Neuronal stem cell (in vitro differentiated cells): ENCODE measurements at places on chromosomes 6 and 20.

GRCh38 chr20:11032611-11033010 lies 358.8 kb upstream of the JAG1 start:
- no peak for DNase-seq
- H3K27me3 ChIP-seq = no peaks in the 10 kb centered on the region
- no peaks in the 10 kb centered on the region for H3K36me3 ChIP-seq
- H3K4me1 ChIP-seq = no peaks in the 10 kb centered on the region
- no peak overlapping the region for H3K27ac ChIP-seq
- no peak overlapping the region for H3K4me3 ChIP-seq

- H3K27me3 ChIP-seq = no peaks in the 10 kb centered on the region
- no peak for DNase-seq
- no peak overlapping the region for H3K4me3 ChIP-seq
- no peaks in the 10 kb centered on the region for H3K4me1 ChIP-seq
- no peaks in the 10 kb centered on the region for H3K36me3 ChIP-seq
Measured at GRCh38 chr6:127950566-127951145, 49.8 kb upstream of the THEMIS start.

DNA sequence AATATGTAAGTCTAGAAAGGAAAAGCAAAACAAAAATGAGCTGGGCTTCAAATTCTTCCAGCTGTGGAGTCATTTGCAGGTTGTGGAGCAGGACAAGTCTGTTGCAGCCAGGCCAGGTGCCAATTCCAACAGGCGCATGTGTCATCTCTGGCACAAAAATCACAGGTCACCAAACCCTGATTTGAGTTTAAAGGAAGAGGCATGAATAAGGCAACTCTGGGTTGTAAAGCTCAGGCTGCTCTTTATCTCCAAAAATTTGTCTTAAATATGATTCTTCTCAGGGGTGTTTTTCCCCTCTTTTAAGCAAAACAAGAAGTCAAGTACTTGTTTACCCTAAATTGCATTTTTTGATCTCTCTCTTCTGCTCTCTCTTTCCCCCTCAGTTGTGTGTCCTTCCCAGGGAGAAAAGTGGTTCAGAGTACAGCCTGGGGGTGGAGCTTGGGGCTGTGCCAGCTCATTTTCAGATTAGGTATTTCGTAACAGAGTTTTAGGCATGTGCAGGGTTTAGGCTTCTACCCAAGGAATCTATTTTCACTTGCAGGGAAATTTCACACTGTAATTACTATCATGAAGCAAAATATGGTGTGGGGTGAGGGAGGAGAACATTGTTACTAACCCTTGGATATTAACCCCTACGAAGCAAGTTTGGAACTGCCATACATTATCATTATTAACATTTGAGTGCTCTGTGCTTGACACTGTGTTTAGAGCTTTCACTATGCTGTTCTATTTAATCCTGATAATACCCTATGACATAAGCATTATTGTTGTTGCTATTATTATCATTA lies 8.3 kb upstream of the NCOA3 start:
- peaks cover 6% of the 10 kb centered on the region for H3K4me1 ChIP-seq
- no peak for DNase-seq

DNA sequence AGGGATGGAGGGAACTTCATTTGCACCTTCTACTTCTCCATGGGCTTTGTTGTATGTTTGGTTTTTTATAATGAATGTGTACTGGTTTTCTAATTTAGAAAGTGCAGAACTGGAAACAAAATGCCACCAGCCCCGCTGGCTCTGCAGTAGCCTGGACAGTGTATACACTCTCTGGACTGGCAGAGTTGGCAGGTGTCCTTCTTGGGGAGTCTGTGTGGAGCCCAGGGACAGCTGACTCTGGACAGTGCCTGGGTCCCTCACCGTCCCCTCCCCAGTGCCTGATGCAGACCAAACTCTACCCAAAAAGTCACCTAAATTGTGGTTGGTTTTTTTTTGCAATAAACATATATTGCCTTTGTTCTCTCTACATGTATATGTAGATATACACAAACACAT lies 91.0 kb downstream of the SLC2A10 start:
- H3K27ac ChIP-seq = no peak overlapping the region
- no peaks in the 10 kb centered on the region for H3K36me3 ChIP-seq
- no peak overlapping the region for H3K4me3 ChIP-seq
- peaks cover 1% of the 10 kb centered on the region for H3K4me1 ChIP-seq
- no peaks in the 10 kb centered on the region for H3K27me3 ChIP-seq

GRCh38 chr6:131125431-131125830 lies 9.8 kb upstream of the AKAP7 start:
- DNase-seq = no peak
- H3K27me3 ChIP-seq = no peaks in the 10 kb centered on the region
- H3K4me1 ChIP-seq = peaks cover 4% of the 10 kb centered on the region
- no peak overlapping the region for H3K4me3 ChIP-seq
- no peaks in the 10 kb centered on the region for H3K36me3 ChIP-seq

- no peak for DNase-seq
- H3K4me1 ChIP-seq = no peaks in the 10 kb centered on the region
- H3K27ac ChIP-seq = no peak overlapping the region
- H3K4me3 ChIP-seq = no peak overlapping the region
Measured at GRCh38 chr20:34468951-34469350, 47.3 kb upstream of the DYNLRB1 start.

GRCh38 chr6:168563656-168564055 lies 122.7 kb downstream of the SMOC2 start:
- H3K4me1 ChIP-seq = no peaks in the 10 kb centered on the region
- H3K27me3 ChIP-seq = no peaks in the 10 kb centered on the region
- no peaks in the 10 kb centered on the region for H3K36me3 ChIP-seq
- H3K27ac ChIP-seq = no peak overlapping the region
- no peak for DNase-seq

DNA sequence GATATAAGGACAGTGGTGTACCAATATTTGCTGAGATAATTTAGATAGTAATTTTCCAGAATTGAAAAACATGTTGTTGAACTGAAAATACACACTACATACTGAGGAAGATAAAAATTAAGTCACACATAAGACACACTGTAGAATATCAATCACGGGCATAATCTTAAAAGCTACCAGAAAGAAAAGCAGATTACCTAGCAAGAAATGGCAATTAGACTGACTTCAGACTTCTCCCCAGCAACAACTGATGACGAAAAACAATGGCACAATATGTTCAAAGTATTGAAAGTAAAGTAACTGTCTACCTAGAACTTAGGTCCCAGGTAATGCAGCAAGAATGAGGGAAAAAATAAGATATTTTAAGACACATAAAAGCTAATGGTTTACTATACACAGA lies 46.5 kb downstream of the NOL7 start:
- H3K36me3 ChIP-seq = peaks cover 6% of the 10 kb centered on the region
- no peaks in the 10 kb centered on the region for H3K4me1 ChIP-seq
- no peak overlapping the region for H3K4me3 ChIP-seq
- H3K27ac ChIP-seq = no peak overlapping the region

- no peak overlapping the region for H3K27ac ChIP-seq
- no peaks in the 10 kb centered on the region for H3K4me1 ChIP-seq
- H3K36me3 ChIP-seq = no peaks in the 10 kb centered on the region
Measured at GRCh38 chr6:31485055-31485454, 12.9 kb upstream of the MICB start.

- no peaks in the 10 kb centered on the region for H3K27me3 ChIP-seq
- H3K4me1 ChIP-seq = peaks cover 2% of the 10 kb centered on the region
- no peak for DNase-seq
- no peak overlapping the region for H3K4me3 ChIP-seq
Measured at GRCh38 chr6:2976060-2976459, 4.7 kb upstream of the SERPINB6 start.

- no peaks in the 10 kb centered on the region for H3K27me3 ChIP-seq
- no peak overlapping the region for H3K4me3 ChIP-seq
- DNase-seq = no peak
- no peaks in the 10 kb centered on the region for H3K36me3 ChIP-seq
- H3K27ac ChIP-seq = no peak overlapping the region
Measured at GRCh38 chr20:10963717-10964266, 290.0 kb upstream of the JAG1 start.

DNA sequence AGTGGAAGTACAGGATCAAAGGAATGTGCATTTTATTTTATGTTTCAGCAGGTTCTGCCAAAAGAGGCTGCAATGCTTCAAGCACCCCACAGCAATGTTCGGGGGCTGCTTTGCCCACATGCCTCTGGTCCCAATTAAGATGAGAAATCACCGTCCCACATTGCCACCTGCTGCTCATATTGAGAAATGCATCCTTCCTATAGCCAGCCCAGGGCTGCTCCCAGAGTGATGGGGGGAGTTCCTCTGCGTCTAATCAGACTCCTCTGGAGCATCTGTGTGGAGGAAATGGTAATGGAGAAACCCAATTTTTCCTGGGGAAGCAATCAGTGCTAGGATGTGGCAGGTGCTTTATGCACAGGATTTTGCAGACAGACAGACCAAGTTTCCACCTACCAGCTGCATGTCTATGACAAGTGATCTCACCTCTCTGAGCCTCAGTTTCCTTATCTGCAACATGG lies 33.7 kb downstream of the PTGIS start:
- peaks cover 17% of the 10 kb centered on the region for H3K36me3 ChIP-seq
- H3K27me3 ChIP-seq = no peaks in the 10 kb centered on the region
- no peak overlapping the region for H3K4me3 ChIP-seq
- H3K4me1 ChIP-seq = no peaks in the 10 kb centered on the region
- no peak overlapping the region for H3K27ac ChIP-seq
- peak; percentile 67 for DNase-seq
